ENCODE measurements at places on chromosomes 1 and 21.

DNA sequence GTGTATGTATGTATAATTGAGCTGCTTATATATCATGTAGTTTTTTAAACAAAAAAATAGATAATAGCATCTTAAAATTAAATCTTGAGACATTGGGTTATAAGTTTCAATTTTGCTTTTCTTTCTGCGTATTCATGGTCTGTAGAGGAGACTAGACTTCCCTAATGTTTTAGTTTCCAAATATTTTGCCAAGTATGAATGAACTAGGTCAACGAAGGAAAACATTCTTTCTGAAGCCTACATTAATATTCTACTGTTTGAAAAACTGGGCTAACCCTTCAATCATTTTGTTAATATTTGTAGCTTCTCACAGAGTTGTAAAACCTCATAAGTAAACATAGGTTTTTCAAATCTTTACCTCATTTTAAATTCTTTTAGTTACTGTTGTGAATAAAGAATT is 592.7 kb downstream of the USP25 start:
- DNase-seq: no peak

- no peak for DNase-seq
Observed at GRCh38 chr21:46146856-46147255, 8.5 kb downstream of the FTCD start.

GRCh38 chr1:201248721-201249559 is 34.4 kb upstream of the PKP1 start:
- no peak for DNase-seq

DNA sequence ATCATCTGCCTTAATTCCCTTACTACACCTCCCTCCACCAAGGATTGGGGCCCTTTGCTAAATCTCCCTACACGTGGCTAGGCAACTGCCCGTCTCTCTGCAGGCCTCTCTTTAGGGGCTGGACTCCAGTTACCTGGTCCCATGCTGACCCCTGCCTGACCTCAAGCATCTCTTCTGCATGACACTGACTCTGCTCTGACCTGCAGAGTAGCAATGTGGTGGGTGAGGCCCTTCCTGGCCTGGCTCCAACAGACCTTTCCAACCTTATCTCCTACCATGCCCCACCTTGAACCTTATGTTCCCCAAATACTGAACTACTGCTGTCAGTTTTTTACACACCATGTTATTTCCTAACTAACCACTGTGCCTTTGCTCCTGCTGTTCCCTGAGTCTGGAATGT is 45.9 kb upstream of the EPS15 start:
- no peak for DNase-seq

GRCh38 chr1:116694524-116694923 is 27.0 kb upstream of the IGSF3 start:
- no peak for DNase-seq

GRCh38 chr1:30405631-30406212 is 317.7 kb downstream of the MATN1 start:
- no peak for DNase-seq

DNA sequence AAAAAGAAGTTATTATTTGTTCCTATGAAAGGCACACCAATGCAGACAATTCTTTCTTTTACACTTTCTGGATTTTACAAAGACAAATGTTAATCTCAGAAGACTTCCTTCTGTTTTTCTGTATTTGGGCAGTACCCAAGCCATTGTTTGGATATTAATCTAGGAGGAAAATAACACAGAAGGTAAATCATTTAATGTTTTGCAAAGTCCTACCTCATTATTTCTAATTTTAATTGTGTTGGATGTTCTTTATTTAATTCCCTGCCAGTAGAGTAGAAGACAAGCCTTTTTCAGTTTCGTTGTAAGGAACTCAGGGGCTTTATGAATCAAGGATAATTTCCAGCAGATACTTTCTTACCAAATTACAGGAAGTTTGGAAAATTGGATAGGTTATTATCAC is 118.3 kb downstream of the VPS13D start:
- DNase-seq: no peak

DNA sequence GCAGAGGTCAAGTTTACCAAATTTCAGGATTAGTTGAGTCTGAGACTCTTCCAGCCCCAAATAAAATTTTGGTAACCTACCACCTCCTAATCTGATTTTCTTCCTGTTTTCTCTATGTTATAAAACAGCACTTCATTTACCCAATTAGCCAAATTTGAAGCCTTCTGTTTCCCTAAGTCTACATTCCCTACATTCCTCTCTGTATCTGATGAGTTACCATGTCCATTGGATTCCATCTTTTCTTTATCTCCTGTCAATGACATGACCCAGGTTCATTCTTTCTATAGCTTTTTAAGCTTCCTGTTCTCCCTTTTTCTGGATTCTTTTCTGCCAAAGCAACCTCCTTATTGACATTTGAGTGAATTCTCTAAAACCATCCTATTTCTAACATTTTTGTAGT is 72.8 kb downstream of the OSBPL9 start:
- no peak for DNase-seq

DNA sequence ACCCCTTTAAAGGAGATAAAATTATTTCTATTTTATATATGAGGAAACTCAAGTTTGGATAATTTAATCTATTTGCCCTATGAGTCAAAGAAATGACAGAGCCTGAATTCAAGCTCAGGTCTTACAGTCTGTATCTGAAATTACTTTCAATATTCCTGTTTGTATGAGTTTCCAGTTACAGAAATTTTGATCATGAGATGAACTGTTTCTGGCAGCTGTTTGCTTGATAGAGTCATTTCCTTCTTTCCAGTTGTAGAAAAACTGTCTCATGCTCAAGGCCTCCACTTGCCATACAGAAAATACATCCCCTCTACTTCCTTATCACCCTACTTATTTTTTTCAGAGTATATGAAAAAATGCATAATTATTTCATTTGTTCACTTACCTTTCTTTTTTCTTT is 87.6 kb downstream of the PTPRC start:
- DNase-seq: no peak

DNA sequence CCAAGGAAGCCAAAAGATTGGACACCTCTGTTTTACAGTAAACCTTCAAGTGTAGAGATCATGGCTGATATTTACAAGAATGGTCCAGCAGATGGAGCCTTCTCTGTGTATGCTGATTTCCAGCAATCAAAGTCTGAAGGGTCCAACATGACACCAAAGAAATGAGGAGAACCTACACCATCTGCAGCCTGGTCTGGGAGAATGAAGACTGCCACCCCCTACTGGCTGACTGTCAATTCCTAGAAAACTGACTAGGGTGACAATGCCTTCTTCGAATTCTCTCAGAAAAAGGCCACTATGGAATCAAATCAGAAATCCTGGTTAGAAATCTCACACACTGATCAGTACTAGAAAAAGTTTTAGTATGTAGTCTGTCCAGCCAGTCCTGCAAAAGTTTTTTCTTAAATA is 83.3 kb downstream of the CDC42BPA start:
- DNase-seq: peak; percentile 36

- no peak for DNase-seq
Observed at GRCh38 chr1:54663725-54664124, 22.1 kb downstream of the MROH7 start.

GRCh38 chr1:224067621-224068457 is 46.1 kb upstream of the FBXO28 start:
- no peak for DNase-seq

- DNase-seq: peak; percentile 90
Observed at GRCh38 chr1:180981596-180982387, 40.9 kb downstream of the STX6 start.

- DNase-seq: no peak
Observed at GRCh38 chr21:46226146-46226545, 2.4 kb downstream of the LSS start.

DNA sequence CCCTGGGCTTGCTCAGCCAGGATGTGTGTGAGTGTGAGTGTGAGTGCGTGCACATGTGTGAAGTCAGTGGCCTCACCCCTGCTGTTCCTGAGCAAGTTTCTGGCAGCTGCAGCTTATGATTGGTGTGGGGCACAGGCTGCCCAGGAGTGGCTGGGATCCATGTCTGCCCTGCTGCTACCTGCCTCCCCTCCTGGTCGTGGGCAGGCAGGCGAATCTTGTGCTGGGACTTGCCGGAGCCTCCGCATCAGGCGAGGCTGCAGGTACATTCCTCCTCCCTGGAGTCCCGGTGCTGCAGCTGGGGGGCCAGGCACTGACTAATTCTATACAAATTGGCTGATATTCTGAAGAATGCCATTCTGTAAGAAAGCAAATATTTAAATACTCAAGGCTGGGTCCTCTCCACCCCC is 85.6 kb upstream of the WNT4 start:
- DNase-seq: no peak

DNA sequence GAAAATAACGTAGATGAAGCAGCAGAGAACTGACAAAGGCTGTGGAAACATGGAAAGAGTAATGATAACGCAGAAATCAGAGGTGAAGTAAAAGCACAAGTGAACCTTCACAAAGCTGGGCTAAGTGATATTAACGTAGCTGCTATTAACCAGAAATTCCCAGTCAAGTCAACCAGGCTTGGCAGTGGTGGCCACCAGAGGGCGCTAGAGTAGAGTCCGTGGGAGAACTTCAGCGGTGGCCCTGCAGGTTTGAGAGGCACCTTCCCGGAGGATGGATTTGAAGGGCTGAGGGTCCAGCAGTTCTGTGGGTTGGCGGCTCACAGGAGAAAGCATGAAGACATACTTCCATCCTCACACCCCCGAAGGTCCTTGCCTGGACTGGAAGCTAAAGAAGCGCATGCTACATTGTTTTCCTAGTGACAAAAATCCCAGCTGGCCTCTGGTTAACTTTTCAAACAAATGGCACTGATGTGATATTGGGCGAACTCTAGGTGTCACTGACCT is 81.7 kb upstream of the ZNF648 start:
- peak; percentile 89 for DNase-seq

GRCh38 chr1:55049271-55049913 is 10.0 kb downstream of the PCSK9 start:
- no peak for DNase-seq

GRCh38 chr1:28860332-28861073 is 48.5 kb downstream of the OPRD1 start:
- DNase-seq: no peak

DNA sequence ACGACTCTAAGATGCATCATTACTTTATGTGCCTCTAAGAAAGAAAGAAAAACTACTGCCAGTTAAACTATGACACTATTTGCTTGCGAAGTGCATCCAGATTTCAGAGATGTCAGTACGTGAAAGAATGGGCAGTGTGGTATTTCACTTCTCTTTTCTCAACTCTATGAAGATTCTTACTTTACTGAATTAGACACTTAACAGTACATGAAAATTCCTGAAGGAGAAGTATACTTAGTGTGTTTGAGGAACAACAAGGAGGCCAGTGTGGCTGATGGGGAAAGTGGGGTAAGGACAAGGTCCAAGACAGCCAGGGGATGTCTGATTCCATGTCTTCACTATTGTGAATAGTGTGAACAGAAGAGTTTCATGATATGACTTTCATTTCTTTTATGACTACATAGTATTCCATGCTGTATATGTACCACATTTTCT is 53.9 kb upstream of the HSD17B7 start:
- DNase-seq: no peak

- peak; percentile 46 for DNase-seq
Observed at GRCh38 chr21:42009018-42009830, 936 bp downstream of the ZBTB21 start.

GRCh38 chr1:201400852-201401230 is 1.7 kb upstream of the LAD1 start:
- DNase-seq: no peak

GRCh38 chr1:163912170-163912884 is 590.6 kb downstream of the NUF2 start:
- DNase-seq: no peak

DNA sequence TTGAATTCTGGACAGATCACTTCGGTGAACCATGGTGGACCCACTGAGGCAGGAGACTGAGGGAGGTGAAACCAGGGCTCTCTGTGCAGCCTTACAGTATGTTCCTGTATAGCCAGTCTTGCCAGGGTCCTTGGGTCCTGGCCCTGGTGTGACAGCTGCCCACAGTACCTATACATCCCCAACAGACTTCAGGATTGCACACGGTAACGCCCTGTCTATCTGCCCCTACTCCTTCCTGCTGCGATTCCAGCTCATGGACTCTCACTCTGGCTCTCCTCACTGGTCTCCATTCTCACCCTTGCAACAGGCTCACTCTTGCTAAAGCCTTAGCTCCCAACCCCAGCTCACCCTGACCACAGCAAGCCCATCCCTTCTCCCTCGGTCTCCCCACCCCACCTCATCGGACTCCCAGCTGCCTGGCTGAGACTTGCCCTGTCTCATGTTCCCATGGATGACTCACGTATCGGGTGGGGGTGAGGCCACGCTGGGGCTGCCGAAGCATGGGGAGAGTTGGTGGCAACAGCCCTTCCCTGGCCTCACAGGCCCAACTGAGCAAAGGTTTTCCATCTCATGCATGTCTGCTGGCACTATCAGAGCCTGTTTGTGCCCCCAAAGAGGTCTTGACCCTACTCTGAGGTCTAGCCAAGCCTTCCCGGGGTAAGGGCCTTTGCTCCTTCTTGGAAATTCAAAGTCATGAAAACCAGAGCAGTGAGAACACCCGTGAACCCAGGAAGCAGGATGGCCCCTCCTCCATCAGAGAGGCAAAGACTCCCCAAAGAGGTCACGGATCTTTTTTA is 7.1 kb downstream of the PHLDA3 start:
- DNase-seq: no peak

DNA sequence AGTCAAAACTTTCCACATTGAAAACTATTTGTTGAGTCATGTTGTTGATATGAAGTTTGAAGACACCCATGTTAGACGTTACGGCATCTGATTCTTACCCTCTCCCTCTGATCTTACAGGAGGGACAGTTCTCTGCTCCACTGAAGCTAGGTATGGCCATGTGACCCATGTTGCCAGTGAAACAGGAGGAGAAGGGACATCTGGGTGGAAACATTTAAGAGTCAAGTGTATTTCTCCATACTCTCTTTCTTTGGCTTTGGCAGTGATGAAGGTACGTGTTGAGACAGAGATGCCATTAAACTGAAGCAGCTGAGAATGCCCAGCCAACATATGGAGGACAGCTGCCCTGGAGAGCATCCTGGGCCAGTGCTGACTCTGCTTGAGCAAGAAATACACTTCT is 198.4 kb upstream of the PTGFR start:
- no peak for DNase-seq

DNA sequence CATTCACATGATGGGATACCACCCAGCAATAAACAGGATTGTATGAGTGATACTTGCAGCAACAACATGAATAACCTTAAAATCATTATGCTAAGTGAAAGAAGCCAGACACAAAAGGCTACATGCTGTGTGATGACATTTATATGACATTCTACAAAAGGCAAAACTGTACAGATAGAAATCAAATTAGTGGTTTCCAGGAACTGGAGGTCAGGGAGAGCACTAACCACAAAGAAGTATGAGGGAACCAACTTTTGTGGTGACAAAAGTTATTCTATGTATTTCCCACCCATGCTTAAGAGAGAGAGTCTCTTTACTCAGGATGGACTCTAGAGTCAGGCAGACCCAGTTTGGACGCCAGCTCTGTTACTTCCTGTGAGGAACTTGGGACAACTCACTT is 364.5 kb upstream of the DAB1 start:
- DNase-seq: no peak

- DNase-seq: peak; percentile 60
Observed at GRCh38 chr1:42937836-42938644, 20.6 kb downstream of the SLC2A1 start.

- no peak for DNase-seq
Observed at GRCh38 chr21:39048064-39048463, 135.2 kb downstream of the PSMG1 start.

GRCh38 chr1:244162786-244163530 is 111.9 kb downstream of the ZBTB18 start:
- DNase-seq: no peak

- no peak for DNase-seq
Observed at GRCh38 chr1:228463559-228464455, 23.4 kb upstream of the RNF187 start.

GRCh38 chr1:246725191-246725590 is 982 bp downstream of the SCCPDH start:
- DNase-seq: no peak

- peak; percentile 53 for DNase-seq
Observed at GRCh38 chr21:41666641-41667081, 100.2 kb downstream of the RIPK4 start.
